ENCODE measurements at places on chromosomes 7 and 10. TPM values are rescaled to one million over a fixed set of nuclear protein-coding genes. Genes with fewer than 3 reads are reported as not detected.

DNA sequence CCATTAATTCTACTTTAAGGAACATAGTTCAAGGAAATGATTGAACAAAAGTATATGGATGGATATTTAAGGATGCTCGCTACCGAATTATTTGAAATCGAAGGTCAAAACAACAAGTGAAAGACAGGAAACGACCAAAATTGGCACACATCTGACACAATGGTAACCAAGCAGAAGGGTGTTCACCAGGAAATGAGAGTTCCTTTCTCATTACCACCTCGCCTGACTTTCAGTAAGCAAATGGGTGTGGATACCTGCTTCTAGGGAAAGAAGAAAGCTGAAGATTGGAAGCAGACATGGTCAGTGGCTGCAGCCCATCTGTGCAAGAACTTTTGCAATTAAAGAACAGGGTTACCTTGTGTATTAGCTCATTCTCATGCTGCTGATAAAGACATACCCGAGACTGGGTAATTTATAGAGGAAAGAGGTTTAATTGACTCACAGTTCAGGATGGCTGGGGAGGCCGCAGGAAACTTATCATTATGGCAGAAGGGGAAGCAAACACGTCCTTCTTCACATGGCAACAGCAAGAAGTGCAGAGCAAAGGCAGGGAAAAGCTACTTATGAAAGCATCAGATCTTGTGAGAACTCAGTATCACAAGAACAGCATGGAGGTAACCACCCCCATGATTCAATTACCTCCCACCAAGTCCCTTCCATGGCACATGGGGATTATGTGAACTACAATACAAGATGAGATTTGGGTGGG is 6.2 kb upstream of the TMEM273 start:
- no peak for DNase-seq

DNA sequence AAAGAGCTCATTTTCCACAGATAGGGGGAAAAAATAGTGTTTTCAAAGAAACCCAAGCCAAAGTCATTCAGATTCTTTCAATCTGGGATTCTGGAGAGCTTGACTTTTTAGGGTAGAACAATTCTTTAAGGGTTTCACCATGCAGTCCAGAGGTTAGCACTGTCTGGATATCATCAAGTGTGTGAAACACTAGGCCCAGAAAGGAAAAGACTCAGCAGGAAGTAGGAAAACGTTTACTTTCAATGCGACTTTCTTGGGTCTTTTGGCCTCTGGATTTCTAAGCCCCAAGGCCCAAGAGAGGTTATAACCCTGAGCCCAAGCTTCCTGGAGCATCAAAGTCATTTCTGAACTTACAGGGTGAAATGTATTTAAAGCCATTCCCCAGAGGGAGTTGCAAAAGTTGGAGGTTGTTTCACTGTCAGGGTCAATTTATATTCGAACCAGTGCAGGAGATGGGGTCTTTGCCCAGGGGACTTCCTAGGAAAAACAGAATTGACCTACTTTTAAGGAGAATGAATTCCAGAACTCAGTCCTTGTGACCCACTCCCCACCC is 158.0 kb downstream of the C7orf25 start:
- DNase-seq = no peak

- DNase-seq = peak; percentile 66
Observed at GRCh38 chr10:35563261-35563891, 41.8 kb upstream of the GJD4 start.

GRCh38 chr10:80324086-80324485 is 32.5 kb downstream of the DYDC1 start:
- no peak for DNase-seq

- DNase-seq = no peak
Observed at GRCh38 chr10:63553473-63553872, 32.3 kb downstream of the REEP3 start.

- DNase-seq = peak; percentile 68
Observed at GRCh38 chr7:35727571-35727970, 32.6 kb upstream of the HERPUD2 start.

- DNase-seq = no peak
Observed at GRCh38 chr10:16602104-16602775, 80.6 kb upstream of the C1QL3 start.

- DNase-seq = no peak
Observed at GRCh38 chr7:74344132-74344496, 54.9 kb downstream of the CLIP2 start.

- DNase-seq = no peak
Observed at GRCh38 chr7:146387140-146387539, 270.5 kb downstream of the CNTNAP2 start.

DNA sequence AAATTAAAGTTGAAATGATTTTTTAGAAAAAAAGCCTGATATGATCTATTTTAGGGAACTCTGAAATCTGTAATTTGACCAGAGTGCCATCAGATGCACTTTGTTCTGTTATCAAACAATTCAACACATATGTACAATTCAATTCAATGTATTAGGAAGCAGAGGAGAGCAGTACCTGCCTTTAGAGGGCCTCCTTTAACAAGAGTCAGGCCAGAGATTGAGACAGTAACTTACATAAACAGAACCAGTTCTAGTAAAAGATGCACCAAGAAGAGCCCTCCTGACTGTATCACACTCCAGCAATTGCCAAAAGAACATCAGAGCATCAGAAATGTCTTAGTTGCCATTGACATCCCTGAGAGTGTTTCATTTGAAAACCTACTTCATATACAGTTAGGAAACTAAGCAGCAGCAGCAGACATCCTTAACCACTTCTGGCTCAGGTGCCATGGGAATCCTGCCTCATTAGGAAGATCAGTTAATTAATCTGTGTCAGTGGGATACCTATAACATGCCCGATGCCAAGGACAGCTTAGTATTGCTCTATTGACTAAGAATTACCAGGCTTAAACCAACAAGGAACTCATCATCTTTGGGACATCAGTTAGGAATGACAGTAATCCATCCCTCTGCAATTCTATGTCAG is 1222.6 kb upstream of the LRRN3 start:
- DNase-seq = no peak

- no peak for DNase-seq
Observed at GRCh38 chr10:17880601-17881000, 71.1 kb upstream of the SLC39A12 start.

Gene BMPR1A
- 2.0 TPM for total RNA-seq

Gene RPEL1
- not detected for total RNA-seq

Gene GIMAP2
- total RNA-seq = 58.8 TPM

Gene PGAM2
- 1.1 TPM for total RNA-seq

Gene UCMA
- not detected for total RNA-seq

Gene PLA2G12B
- total RNA-seq = not detected

Data from CD8-positive, alpha-beta T cell (primary cell).